GM12878 (cell line): ENCODE measurements at places on chromosomes 11 and 22. TPM values are rescaled to one million over a fixed set of nuclear protein-coding genes. Genes with fewer than 3 reads are reported as not detected.

Gene POU2AF3
- polyA plus RNA-seq = 0.17 and 0.19 TPM in 2 replicates

Gene MMP10
- not detected in 2 replicates for polyA plus RNA-seq

Gene POU2F3
- 0.10 and 0.39 TPM in 2 replicates for polyA plus RNA-seq

Gene MPPED2
- polyA plus RNA-seq = not detected in 2 replicates

Gene OVOL1
- not detected in 2 replicates for polyA plus RNA-seq
